Hepatocyte (in vitro differentiated cells): ENCODE measurements at places on chromosomes 13 and 19. TPM values are rescaled to one million over a fixed set of nuclear protein-coding genes. Genes with fewer than 3 reads are reported as not detected.
A peak's percentile ranks its signal among the peaks of the same experiment; 100 is the strongest.

Gene SYNGR4
- polyA plus RNA-seq: 0.51 and 1.3 TPM in 2 replicates

DNA sequence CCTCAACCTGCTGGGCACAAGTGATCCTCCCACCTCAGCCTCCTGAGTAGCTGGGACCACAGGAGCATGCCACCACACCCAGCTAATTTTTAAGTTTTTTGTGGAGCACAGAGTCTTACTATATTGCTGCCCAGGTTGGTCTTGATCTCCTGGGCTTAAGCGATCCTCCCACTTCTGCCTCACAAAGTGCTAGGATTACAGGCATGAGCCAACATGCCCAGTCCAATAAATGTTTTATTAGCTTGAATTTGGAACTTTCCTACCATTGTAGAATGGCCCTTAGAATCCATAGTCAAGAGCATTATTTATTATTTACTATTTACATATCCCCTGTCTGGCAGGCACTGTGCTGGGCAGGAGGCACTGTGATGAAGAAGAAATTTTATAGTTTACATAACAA is 39.6 kb upstream of the CLDN10 start:
- no peak for DNase-seq

- DNase-seq: no peak
Measured at GRCh38 chr19:17249887-17250548, 4.3 kb upstream of the NR2F6 start.

Gene MADCAM1
- polyA plus RNA-seq: 1.8 and 2.9 TPM in 2 replicates

Gene TIMM13
- 188 and 213 TPM in 2 replicates for polyA plus RNA-seq

Gene LIN37
- 13.6 and 17.6 TPM in 2 replicates for polyA plus RNA-seq

DNA sequence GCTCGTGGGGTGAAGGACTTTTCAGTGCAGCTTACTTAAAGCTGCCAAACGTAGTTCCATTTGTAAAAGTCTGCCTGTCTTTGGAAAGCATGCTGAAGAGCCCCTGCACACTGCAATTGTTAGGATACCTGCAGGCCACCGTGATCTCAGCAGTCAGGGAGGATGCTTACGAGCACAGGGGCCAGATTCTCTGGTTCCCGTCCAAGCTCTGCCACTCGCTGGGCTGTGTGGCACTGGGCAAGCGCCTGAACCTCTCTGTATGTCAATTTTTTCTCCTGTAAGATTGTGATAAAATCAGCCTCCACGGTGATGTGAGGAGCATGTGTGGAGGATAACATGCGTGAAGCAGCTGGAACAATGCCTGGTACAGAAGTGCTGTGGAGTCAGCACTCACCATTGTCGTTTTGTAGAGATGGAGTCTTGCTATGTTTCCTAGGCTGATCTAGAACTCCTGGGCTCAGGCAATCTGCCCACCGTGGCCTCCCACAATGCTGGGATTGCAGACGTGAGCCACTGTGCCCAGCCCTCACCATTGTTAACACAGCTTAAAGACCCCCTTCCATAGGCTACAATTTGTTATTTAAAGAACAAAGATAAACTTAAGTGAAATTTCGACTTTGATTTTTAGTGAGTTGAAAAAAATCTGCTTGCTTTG is 3.5 kb downstream of the ADPRHL1 start:
- DNase-seq: no peak

Gene RGS9BP
- 2.1 and 3.0 TPM in 2 replicates for polyA plus RNA-seq

Gene OR7D2
- polyA plus RNA-seq: 0.17 and 0.34 TPM in 2 replicates

Gene TMEM238
- 29.6 and 39.2 TPM in 2 replicates for polyA plus RNA-seq

DNA sequence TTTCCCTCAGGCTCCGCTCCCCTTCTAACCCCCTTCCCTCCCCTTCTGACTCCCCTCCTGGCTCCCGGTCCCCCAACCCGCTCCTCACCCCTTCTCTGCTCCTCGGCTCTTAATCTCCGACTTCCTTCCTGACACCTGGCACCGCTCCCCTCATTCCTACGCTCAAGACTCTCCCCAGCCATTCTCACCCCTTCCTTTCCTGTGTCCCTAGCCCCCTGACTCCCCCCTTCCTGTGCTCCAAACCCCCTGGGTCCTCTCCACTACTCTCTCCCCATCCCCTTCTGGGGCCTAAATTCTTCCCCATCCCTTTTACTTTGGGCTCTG is 658 bp downstream of the CLPP start:
- no peak for DNase-seq

- no peak for DNase-seq
Measured at GRCh38 chr13:111557921-111558699, 237.7 kb downstream of the TEX29 start.

DNA sequence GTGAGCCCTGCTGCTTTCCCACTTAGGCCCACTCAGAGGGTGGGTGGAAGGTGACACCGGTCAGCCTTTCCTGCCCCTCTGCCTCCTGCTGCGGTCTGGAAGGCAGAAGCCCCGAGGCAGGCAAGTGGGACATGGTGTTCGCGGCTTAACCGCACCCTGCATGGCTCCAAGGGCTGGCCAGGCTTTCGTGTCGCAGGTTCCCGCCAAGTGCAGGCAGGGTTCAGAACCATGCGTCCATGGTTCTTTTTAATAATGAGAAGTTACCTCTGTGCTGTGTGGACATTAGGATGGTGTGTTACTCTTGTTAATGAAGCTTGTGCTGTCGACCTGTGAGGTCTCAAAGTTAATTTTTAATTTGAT is 986 bp downstream of the DGKH start:
- DNase-seq: no peak

GRCh38 chr13:67136157-67136556 is 94.0 kb downstream of the PCDH9 start:
- no peak for DNase-seq

Gene MBNL2
- 27.4 and 33.8 TPM in 2 replicates for polyA plus RNA-seq

- no peak for DNase-seq
Measured at GRCh38 chr19:33686687-33687480, 65.1 kb downstream of the CHST8 start.

Gene CYP2S1
- 23.7 and 26.0 TPM in 2 replicates for polyA plus RNA-seq

DNA sequence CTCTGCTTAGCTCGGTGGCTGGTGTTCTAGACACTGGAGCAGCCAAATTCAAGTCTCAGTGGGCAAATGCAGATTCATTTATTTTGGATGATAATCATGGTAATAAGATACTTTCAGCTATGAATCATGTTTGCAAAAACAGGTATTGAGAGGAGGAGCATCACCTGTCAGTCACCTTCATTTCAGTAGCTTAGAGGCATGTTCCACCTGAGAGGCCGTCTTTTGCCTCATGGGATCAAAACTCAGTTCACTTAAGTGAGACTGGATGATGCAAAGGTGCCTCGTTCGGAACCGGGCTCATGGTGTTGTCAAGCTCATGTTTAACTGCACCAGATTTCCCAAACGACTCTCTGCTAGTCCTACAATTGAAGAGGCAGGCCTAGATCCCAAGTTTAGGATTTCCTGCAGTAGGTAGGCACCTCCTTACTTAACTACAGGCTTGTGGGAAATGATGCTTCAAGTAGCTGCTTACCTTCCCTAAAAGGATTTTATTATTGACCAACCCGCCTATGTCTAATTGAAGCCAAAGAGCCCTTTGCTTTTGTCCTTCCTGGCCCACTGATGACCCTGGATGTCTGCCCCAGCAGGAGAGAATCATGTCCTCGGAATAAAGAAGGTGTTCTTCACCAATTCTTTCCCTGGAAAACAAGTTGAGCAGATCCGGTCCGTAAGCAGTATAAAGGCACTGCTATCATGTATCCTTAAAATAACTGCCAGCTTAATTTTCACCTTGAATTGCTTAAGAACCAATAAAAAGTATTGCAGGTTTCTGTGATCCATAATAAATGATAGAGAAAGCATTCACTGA is 60.0 kb downstream of the ZAR1L start:
- DNase-seq: no peak

Gene ZNF98
- not detected in 2 replicates for polyA plus RNA-seq

DNA sequence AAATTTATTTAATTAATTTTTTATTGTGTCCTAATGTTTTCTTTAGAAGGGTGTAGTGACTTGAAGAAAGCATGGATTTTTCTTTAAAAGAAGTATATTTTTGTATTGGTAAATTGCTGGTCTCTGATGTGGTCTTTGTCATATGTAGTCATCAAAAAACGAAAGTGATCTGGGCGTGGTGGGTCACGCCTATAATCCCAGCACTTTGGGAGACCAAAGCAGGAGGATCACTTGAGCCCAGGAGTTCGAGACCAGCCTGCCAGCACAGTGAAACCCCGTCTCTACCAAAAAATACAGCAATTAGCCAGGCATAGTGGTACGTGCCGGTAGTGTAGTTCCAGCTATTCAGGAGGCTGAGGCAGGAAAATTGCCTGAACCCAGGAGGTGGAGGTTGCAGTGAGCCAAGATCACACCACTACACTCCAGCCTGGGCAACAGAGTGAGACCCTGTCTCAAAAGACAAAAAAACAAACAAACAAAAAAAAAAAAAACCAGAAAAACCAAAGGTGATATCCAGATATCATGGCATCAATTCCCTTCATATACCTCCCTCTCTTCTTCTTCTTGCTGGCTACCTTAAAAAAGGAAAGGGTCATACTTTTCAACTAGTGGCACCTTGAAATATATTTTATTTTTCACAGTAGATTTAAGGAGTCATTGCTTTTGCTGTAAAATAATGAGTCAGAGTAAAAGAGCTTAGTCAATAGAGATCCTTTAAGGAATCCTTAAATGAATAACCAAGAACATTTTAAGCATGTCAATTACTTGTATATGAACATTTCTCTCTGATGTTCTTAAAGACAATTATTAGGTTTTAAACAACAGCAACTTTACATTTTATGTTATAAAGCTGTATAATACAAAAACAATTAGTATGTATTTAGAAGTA is 19.9 kb downstream of the KCTD4 start:
- no peak for DNase-seq

DNA sequence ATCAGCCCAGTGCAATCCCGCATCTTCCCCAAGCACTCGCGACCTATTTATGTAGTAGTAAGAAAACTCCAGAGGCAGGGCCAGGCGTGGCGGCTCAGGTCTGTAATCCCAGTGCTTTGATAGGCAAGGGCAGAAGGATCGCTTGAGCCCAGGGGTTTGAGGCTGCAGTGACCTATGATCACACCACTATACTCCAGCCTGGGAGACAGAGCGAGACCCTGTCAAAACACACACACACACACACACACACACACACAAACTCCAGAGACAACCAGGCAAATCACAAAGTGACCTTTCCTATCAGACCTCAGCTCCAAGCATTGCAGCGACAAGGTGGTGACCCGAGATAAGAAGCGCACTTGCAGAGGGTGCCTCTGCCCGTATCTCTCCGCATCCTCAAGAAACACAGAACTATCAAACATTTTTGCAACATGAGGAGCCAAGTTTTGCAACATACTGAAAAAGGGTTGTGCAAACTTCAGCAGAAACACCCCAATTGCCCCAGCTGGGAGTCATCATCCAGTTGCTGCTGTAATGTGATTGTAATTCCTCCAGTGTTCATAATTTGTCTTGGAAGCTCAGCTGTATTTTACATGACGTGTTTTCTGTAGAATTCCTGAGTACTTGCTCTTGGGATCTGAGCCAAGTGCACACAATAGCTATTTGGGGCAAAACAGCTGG is 8.7 kb upstream of the KLF2 start:
- DNase-seq: peak; percentile 79

DNA sequence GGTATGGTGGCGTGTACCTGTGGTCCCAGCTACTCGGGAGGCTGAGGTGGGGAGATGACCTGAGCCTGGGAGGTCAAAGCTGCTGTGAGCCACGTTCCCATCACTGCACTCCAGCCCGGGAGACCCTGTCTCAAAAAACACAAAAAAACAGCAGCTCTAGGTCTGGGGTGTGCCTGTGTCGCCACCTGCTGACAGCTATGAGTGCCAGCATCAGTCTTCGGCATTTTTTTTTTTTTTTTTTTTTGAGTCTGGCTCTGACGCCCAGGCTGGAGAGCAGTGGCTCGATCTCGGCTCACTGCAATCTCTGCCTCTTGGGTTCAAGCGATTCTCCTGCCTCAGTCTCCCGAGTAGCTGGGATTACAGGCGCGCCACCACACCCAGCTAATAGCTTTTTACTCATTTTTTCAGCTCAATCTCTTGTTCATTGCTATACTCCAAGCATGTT is 10.1 kb downstream of the AP2S1 start:
- peak; percentile 82 for DNase-seq

DNA sequence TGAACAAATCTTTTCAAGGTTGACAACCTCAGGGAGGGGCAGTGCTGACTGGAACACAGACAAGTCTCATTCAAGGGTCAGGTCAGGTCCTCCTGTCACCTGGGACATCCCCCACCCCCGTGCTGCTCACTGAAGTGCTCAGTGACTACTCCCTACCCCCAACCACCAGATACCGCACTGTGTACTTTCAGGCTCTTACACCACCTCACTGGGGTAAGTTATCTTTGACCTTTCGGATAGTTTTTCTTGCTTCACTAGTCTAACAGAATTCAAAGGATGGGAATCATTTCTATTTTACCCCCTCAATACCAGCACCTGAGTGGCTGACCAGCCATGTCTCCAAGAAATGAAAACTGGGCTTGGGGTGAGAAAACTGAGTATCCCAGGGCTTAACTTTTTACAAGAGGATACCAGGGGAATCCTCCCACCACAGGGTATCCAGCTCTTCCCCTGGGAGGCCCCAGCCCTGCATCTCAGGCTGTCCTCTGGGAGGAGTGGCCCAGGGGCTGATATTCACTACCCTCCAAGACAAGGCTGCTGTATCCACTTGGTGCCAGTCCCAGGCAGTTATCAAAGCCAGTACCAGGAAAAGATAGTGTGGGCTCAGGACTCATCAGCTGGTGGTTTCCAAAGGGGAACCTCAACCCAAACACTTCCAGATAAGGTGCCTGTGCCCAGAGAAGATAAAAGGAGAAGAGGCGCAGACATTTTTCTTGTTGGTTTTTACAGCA is 2.1 kb downstream of the ZNF563 start:
- DNase-seq: peak; percentile 66

DNA sequence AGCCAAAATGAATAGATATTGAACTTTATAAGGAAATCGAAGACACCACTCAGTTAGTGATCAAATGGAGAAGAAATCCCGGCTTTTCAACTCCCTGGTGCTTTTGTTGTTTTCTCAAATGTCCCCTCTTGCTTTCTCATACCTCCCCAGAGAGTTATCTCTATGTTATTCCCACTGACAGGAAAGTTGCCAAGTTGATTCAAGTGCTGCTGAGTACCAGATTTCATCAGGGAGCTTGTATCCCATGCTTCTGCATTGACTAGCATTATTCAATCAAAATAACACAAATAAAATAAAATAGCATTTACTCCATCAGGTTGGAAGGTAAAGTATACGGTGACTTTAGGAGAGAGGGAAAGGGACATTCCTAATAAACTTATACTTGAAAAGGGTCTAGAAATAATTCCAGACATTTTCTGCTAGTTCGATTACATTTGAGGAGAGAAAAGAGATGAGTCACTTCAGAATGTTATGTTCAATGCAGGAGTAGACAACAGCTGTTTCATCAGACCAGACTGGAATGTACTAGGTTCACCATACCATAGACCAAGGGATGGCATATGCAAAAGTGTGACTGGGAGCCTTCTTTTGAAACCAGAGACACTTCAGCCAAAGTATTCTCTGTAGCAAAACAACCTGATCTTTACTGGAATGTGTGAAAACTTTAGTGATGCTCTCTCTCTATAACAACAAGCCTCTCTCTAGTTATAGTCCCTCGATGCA is 397.8 kb downstream of the FGF14 start:
- DNase-seq: no peak

Gene INSR
- polyA plus RNA-seq: 17.0 and 17.7 TPM in 2 replicates
